Activated B cell treated with CpG ODN at 0.5 μM for 24 hours (primary cell): ENCODE measurements at places on chromosomes 1 and 21. TPM values are rescaled to one million over a fixed set of nuclear protein-coding genes. Genes with fewer than 3 reads are reported as not detected.

CHAF1B gene
- total RNA-seq = 5.6 and 6.2 TPM in 2 replicates

CDK18 gene
- 1.9 and 2.6 TPM in 2 replicates for total RNA-seq

NEXN gene
- total RNA-seq = 0.46 and 0.73 TPM in 2 replicates

ALX3 gene
- not detected in 2 replicates for total RNA-seq

FCN3 gene
- not detected in 2 replicates for total RNA-seq

AMY1B gene
- total RNA-seq = not detected in 2 replicates

POLR3C gene
- total RNA-seq = 43.7 and 51.2 TPM in 2 replicates

ELF3 gene
- total RNA-seq = 4.8 and 6.2 TPM in 2 replicates
